Body of pancreas (tissue), 4 donors: ENCODE measurements at places on chromosomes 6 and 20.

- no peaks in the 10 kb centered on the region for H3K4me1 ChIP-seq
- H3K4me3 ChIP-seq, result no peak overlapping the region
- no peak for DNase-seq
Observed at GRCh38 chr6:134577998-134578397, 260.1 kb upstream of the SGK1 start.

- H3K27ac ChIP-seq, result peak overlapping the region; percentile 3
- H3K4me3 ChIP-seq, result no peak overlapping the region
- DNase-seq, result peak; percentile 85
- H3K27me3 ChIP-seq, result no peaks in the 10 kb centered on the region
- peaks cover 31% of the 10 kb centered on the region for H3K4me1 ChIP-seq
Observed at GRCh38 chr6:111105578-111105977, 18.3 kb downstream of the SLC16A10 start.

GRCh38 chr20:45154183-45154582 is 20.5 kb upstream of the PI3 start:
- no peak overlapping the region for H3K27ac ChIP-seq
- DNase-seq, result no peak
- H3K4me3 ChIP-seq, result no peak overlapping the region
- H3K4me1 ChIP-seq, result no peaks in the 10 kb centered on the region
- no peaks in the 10 kb centered on the region for H3K36me3 ChIP-seq
- no peaks in the 10 kb centered on the region for H3K27me3 ChIP-seq

DNA sequence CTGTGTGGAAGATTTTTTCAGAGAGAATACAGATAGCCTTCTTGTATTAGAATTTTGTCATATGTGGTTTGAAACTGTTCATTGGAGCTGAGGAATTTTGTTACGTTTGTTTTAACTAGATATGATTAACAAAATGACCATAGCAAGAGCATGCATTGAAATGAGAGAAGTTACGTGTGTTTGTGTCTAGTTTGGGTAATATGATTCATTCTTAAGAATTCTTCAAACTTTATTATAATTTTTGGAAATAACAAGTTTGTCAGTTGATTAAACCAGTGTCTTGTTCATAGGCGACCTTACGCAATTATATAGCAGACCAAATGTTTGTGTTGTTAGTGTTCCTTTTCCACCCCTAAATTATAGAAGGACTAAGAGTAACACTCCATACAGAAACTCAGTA is 5.5 kb downstream of the GMNN start:
- H3K36me3 ChIP-seq, result peaks cover 4% of the 10 kb centered on the region
- H3K4me3 ChIP-seq, result no peak overlapping the region
- H3K27me3 ChIP-seq, result no peaks in the 10 kb centered on the region
- DNase-seq, result no peak
- H3K27ac ChIP-seq, result peak overlapping the region; percentile 96

- H3K27ac ChIP-seq, result no peak overlapping the region
- DNase-seq, result no peak
- peaks cover 30% of the 10 kb centered on the region for H3K4me1 ChIP-seq
- H3K36me3 ChIP-seq, result no peaks in the 10 kb centered on the region
- H3K27me3 ChIP-seq, result no peaks in the 10 kb centered on the region
Observed at GRCh38 chr6:15437090-15437635, 191.3 kb downstream of the JARID2 start.

DNA sequence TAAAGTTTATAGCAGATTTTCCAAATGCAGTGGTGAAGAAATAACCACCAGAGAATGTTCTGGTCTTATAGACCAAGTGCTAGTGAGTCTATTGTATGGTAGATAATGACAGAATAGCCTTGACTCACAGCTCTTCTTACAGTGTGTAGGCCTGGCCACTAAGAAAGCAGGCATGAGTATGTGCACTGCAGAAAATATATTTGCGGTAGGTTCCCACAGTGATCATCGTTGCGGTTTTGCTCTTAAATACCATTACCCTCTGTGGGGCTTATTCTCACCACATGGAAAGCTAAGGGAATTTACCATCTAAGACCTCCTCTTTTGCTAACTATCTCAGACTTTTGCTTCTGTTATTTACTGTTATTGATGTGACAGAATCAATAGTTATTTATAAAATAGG is 212.3 kb upstream of the SYNDIG1 start:
- DNase-seq, result no peak
- H3K4me1 ChIP-seq, result no peaks in the 10 kb centered on the region
- no peaks in the 10 kb centered on the region for H3K36me3 ChIP-seq
- H3K27ac ChIP-seq, result no peak overlapping the region
- H3K4me3 ChIP-seq, result no peak overlapping the region

- H3K27me3 ChIP-seq, result no peaks in the 10 kb centered on the region
- no peaks in the 10 kb centered on the region for H3K4me1 ChIP-seq
- no peak overlapping the region for H3K4me3 ChIP-seq
Observed at GRCh38 chr6:110662490-110663211, 152.6 kb downstream of the CDK19 start.

- no peaks in the 10 kb centered on the region for H3K4me1 ChIP-seq
- DNase-seq, result no peak
- H3K27me3 ChIP-seq, result no peaks in the 10 kb centered on the region
- H3K36me3 ChIP-seq, result no peaks in the 10 kb centered on the region
- no peak overlapping the region for H3K27ac ChIP-seq
- no peak overlapping the region for H3K4me3 ChIP-seq
Observed at GRCh38 chr6:160791459-160791858, 89.4 kb downstream of the PLG start.

DNA sequence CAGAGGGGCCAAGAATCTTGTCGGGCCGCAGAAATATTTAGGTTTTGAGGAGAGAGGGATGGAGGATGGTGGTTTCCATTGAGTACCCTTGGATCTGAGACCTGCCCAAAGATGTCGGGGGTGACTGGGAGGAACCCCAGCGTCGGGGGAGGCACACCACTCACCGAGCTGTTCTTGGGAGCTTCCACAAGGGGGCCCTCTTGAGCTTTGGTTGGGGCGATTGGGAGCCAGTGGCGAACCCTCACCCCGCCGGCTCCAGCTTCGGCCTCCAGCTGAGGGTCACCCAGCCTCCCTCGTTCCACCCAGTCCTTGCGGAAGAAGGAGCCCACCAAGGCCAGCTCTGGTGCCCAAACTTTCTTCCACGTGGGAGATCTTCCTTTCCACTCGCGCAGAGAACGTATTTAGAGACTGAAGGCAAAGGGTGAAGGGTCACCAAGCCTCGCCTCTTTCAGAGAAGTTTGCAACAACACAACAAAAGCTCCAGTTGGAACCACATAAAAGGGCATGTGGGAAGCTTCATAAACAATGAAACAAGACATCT is 33.6 kb downstream of the APCDD1L start:
- no peaks in the 10 kb centered on the region for H3K27me3 ChIP-seq
- H3K4me3 ChIP-seq, result no peak overlapping the region
- H3K4me1 ChIP-seq, result no peaks in the 10 kb centered on the region
- DNase-seq, result peak; percentile 14
- H3K36me3 ChIP-seq, result no peaks in the 10 kb centered on the region

- H3K27ac ChIP-seq, result peak within 1 kb of the TSS; percentile 17
- DNase-seq, result no peak
- no peaks in the 10 kb centered on the region for H3K36me3 ChIP-seq
- H3K4me3 ChIP-seq, result no peak within 1 kb of the TSS
Observed at GRCh38 chr20:24948939-24949679, at the start of gene CST7. CST7 (plus strand) TSS chr20:24949269; CDS start chr20:24949506, 237 bp downstream.

DNA sequence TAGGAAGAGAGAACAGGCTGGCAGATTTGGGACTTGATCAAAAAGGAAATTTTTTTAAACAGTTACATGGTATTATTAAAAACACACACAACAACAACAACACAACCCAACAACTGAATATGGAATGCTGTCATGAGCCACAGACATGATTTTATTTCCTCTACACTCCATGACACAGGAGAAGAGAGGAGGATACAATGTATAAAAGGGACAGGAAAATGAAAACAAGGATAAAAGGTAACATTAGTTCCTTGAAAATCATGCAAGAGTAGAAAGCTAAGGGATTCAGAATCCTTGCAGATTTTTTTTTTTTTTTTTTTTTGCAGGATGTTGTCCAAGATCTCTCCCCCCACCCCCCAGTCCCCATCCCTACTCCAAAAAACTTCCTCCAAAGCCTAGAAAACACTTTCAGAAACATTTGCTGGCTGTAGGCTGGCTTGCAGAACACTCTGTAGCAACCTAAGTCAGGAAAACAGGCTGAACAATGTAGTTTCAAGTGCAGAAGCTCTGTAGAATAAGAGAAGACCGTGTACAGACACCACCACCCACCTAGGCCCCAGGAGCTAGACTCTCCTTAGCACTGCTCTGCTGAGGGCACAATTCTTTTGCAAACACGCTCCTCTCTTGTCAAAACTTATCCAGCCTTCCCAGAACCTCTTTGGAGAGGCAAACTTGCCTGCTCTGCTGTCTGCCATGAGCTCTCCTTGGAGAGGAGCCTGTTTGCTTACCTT is 845 bp downstream of the ZMYND8 start:
- H3K4me1 ChIP-seq, result peaks cover 99% of the 10 kb centered on the region
- H3K27me3 ChIP-seq, result no peaks in the 10 kb centered on the region
- peak overlapping the region; percentile 85 for H3K27ac ChIP-seq
- H3K36me3 ChIP-seq, result no peaks in the 10 kb centered on the region
- DNase-seq, result no peak

- no peaks in the 10 kb centered on the region for H3K36me3 ChIP-seq
- H3K4me3 ChIP-seq, result no peak overlapping the region
- no peaks in the 10 kb centered on the region for H3K4me1 ChIP-seq
- peak; percentile 36 for DNase-seq
- no peak overlapping the region for H3K27ac ChIP-seq
- H3K27me3 ChIP-seq, result no peaks in the 10 kb centered on the region
Observed at GRCh38 chr6:156175971-156176421, 601.2 kb upstream of the ARID1B start.

GRCh38 chr6:126926926-126927325 is 191.5 kb upstream of the RSPO3 start:
- H3K4me3 ChIP-seq, result no peak overlapping the region
- H3K36me3 ChIP-seq, result no peaks in the 10 kb centered on the region
- no peak overlapping the region for H3K27ac ChIP-seq
- DNase-seq, result no peak
- H3K4me1 ChIP-seq, result no peaks in the 10 kb centered on the region

GRCh38 chr20:16216914-16217230 is 356.4 kb downstream of the KIF16B start:
- no peaks in the 10 kb centered on the region for H3K4me1 ChIP-seq

DNA sequence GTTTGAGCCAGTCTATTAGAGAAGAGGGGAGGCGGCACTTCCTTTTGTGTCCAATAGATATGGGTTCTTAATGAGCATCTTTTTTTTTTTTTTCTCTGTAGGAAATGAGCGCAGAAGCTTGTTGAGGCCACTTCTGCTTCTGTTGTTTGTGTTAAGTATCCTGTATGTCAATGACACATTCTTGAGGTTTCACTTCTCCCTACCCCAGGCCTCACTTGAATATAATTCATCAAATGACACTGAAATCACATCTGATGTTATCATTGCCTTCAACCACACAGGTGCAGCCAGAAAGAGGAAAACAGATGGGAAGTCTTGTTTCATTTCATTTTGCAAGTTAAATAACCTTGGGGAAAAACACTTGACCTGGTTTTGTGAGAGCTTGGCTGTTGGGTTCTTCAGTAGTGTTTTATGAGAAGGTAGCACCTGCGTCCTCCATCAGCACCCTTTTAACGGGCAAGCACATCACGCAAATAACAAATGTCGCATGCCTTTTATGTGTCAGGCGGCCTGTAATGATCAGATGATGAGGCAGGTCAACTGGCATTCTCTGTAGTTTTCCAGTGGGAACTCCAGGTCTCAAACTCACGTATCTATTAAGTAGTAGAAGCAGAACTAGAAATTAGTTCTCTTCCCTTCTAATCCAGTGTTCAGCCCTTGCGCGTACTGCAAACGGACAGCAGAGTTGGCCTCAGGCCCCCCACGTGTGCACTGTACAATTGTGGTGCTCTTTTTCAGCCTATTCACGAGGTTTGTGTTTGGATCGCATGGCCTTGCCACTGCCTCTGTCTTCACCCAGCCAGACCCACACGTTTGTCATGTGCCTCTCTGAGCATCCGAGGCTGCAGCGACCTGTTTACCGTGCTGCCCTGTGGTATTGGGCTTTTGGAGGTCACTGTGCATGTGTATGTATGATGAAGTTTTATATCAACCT is 23.5 kb downstream of the PLEKHG1 start:
- no peak overlapping the region for H3K4me3 ChIP-seq
- H3K36me3 ChIP-seq, result no peaks in the 10 kb centered on the region
- H3K27me3 ChIP-seq, result no peaks in the 10 kb centered on the region
- no peaks in the 10 kb centered on the region for H3K4me1 ChIP-seq

DNA sequence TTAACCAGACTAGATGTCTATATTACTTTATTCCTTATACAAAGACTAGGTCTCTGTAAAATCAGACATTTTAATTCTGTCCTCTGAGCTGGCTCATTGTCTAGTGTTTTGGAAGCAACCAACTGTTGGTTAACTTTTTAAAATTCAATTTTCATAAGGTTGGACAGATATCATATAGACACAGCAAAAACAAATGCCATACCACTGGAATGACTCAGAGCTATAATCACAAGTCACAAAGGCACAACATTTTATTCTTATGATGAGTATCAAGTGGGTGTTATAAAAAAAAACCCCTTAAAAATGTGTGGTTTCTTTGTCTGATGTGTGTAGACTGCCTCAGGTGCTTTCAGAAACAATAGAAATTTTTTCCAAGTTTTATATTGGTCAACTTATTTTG is 296.2 kb upstream of the MARCKS start:
- H3K4me3 ChIP-seq, result no peak overlapping the region
- peaks cover 4% of the 10 kb centered on the region for H3K4me1 ChIP-seq
- no peaks in the 10 kb centered on the region for H3K36me3 ChIP-seq
- no peaks in the 10 kb centered on the region for H3K27me3 ChIP-seq
- no peak for DNase-seq

- peaks cover 46% of the 10 kb centered on the region for H3K4me1 ChIP-seq
- no peak for DNase-seq
- no peaks in the 10 kb centered on the region for H3K36me3 ChIP-seq
- H3K27ac ChIP-seq, result no peak overlapping the region
- no peak overlapping the region for H3K4me3 ChIP-seq
- no peaks in the 10 kb centered on the region for H3K27me3 ChIP-seq
Observed at GRCh38 chr6:44261581-44261980, 3.8 kb downstream of the NFKBIE start.

DNA sequence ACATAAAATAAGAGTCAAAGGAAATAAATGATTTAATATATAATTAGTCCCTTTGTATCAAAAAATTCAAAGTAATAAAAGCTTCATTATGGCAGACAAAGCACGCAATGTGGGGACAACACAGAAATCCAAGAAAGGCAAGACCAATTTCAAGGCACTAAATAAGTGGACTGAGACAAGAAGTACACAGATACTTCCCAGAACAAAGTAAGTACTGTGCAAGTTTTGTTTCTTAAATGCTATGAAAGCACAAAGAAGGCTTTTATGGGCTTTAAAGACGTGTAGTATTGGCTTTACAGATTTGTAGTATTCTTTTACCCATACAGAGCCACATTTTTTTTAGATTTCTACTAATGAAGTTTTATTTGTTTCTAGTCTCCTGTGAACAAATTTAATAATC is 174.6 kb downstream of the TRDN start:
- H3K4me3 ChIP-seq, result no peak overlapping the region
- no peaks in the 10 kb centered on the region for H3K4me1 ChIP-seq
- no peak for DNase-seq
- H3K36me3 ChIP-seq, result no peaks in the 10 kb centered on the region

- no peaks in the 10 kb centered on the region for H3K36me3 ChIP-seq
- no peaks in the 10 kb centered on the region for H3K27me3 ChIP-seq
- no peaks in the 10 kb centered on the region for H3K4me1 ChIP-seq
- no peak for DNase-seq
- H3K4me3 ChIP-seq, result no peak overlapping the region
Observed at GRCh38 chr6:32460528-32460927, 20.8 kb downstream of the HLA-DRA start.
